ENCODE measurements at places on chromosomes 5 and 9.

DNA sequence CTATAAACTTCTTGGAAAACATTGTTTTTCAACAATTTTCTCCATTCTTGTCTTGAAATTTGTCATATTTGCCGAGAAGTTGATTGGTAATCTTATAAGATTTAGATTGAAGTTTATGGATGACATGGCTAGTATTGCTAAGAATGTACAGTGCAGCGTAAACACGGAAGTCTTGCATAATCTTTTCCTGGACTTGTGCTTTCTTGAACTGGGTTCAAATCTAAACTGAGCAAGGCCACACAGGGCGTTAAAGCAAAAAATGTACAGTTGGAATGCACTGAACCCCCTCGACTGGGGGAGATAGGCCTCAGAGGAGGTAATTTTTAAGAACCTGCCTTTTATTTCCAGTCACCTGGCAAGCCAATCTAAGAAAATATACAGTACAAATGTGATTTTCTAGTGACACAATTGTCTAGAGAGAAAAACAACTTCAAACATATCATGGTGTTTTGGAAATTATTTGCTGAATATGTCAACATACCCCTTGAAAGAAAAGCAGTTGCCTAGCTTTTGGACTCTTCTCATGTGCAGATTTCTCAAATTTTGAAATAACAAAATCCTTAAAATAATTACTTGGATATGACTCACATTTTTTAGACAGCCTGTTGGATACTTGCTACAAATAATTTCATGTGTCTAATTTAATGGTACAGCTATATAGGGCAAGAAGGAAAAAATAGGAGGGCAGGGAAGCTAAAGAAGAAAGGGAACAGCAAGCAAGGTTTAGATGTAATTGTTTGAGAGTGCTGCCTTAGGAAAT, 18.5 kb upstream of the GAS1 start:
- no peak for DNase-seq

GRCh38 chr5:45260292-45260691, 435.9 kb downstream of the HCN1 start:
- DNase-seq = no peak

DNA sequence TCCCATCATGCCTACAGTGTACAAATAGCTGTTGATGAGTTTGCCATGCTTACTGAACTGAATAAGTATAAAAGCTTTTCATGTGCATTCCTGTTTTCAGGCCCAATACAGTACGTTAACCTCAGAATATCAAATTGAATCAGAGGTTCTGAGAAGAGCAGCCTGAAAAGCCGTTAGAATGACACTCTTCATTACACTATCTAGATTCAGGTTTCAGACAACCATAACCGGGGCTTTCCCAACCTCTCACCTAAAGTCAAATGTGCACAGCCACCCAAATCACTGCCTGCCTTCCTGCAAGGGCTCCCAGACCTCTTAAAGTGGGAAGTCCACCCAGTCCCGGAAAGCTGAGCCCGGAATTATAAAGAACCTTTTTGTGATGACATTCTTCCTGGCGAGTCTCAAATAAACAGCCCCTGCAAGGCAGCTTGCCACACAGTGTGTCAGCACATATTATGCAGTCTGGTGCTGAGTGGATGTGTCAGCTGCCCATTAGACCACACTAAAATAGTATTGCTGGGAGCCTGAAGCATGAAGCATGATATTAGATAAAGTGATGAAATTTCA, 245.8 kb downstream of the TLE4 start:
- no peak for DNase-seq

GRCh38 chr5:149012350-149012749, 50.5 kb downstream of the SH3TC2 start:
- no peak for DNase-seq
